ENCODE measurements at places on chromosomes 12 and 14.

- no peak for DNase-seq
Measured at GRCh38 chr14:88613552-88614010, 50.7 kb downstream of the ZC3H14 start.

DNA sequence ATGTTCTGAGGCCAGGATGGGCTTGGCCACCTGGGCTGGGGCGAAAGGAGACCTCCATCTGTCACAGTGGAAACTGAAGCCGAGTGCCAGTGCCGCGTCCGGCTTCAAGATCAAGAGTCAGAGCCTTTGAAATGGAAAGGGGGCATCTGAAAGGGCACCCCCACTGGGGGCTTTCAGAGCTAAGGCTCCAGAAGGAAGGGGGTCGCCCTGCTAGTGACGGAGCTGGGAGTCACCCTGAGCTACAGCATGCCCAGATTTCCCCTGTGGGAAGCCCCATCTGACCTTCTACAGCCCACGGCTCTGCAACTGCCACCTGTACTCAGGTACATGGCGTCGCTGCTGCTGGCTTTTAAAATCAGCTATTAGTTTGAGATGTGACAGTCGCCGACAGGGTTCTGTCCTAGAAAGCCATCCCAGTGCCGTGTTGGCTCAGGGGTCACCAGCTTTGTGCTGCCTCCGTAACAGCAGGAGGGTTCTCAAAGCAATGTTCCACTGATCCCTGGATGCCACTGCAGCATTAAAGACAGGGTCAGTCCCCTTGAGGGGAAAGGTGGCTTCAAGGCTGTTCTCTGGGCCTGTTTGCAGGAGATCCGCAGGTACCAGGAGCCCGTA lies 31.5 kb downstream of the CCNK start:
- DNase-seq, result no peak

DNA sequence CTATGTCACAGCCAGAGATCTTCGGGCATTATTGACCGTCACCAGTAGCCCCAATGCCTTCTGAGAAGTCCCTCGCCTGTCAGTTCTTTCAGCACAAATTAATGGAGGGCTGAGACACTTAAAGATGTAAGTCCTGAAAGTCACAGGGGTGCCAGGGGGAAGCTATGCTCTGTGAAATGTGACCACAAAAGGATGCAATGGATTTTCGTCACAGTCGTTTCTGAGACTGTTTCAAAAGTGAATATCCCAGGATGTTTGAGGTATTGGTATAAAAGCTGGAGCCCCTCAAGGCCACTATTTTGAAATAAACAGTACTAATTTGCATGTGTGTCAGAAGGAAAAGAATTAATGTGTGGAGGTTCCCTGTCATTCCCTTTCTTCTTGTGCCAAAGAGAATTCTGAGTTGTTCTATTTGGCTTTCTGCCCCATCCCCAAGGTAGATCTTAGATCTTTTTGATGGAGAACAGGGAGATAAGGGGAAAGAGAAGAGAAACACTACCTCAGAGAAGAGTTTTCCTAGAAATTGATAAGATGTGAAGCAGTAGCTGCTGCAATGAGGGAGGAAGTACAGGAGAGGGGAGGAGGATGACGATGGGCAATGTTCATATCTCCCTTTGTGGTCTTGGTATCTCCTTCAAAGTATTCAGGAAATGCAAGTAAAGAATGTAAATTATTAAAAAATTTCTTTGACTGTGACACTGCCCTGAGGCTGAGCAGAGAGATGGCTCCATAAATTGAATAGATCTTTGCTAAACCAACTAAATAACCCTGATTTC lies 101.8 kb upstream of the NAP1L1 start:
- no peak for DNase-seq

DNA sequence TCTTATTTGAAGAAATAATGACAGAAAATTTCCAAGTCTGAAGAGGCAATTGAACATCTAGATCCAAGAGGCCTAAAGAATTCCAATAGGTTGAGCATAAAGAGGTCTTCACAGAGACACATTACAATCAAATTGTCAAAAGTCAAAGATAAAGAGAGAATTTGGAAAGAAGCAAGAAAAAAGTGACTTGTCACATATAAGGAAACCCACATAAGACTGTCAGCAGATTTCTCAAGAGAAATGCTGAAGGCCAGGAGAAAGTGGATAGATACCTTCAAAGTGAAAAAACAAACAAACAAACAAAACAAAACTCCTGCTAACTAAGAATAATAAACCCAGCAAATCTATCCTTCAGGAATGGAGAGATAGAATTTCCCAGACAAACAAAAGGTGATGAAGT lies 118.1 kb upstream of the LGR5 start:
- no peak for DNase-seq

DNA sequence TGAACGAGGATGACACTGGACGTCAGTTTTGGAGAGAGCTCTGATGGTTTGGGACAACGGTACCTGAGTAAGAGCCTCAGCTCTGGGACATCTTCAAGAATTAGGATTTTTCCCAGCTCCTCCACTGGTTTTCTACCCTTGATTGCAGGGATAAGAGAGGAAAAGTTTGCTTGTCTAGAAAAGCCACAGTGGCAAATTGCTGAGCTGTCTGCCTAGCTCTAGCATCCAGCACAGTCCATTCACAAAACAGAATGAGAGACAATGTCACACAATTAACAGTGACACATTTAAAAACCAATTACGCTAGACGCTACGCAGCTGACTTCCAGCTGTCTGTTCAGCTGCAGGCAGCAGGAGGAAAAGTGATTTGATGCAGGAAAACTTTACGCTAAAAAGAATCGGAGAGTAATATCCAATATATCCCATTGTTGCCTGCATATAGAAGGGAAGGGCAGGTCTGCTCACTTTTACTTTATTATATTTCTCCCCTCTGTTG lies 168.1 kb upstream of the PRICKLE1 start:
- peak; percentile 29 for DNase-seq

Measured in right lung (tissue), 10 donors.